Stimulated activated CD8-positive, alpha-beta memory T cell treated with anti-CD3 and anti-CD28 coated beads, Interleukin-7, amount 100 ng/mL, for 1 hour (primary cell): ENCODE measurements at places on chromosomes 2 and 18.

DNA sequence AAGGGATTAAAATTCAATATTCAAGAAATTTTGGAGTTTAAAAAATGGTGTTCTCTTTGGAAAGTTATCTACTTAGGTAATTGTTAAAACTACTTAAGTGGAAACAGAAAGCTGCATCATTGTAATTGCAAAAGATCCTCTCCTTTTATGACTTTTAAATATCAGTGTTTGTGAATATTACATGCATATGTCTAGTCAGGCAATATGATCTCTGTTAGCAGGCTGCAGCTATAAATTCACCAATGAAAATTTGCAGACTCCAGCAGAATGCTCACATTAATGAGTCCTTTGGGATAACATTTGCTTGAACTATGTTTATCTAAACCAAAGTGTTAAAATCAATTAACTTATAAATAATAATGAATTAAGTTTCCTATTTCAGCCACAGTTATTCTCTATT is 59.2 kb upstream of the CSRNP3 start:
- DNase-seq, result no peak

- no peak for DNase-seq
Observed at GRCh38 chr2:28610583-28611201, 114.8 kb downstream of the PLB1 start.

DNA sequence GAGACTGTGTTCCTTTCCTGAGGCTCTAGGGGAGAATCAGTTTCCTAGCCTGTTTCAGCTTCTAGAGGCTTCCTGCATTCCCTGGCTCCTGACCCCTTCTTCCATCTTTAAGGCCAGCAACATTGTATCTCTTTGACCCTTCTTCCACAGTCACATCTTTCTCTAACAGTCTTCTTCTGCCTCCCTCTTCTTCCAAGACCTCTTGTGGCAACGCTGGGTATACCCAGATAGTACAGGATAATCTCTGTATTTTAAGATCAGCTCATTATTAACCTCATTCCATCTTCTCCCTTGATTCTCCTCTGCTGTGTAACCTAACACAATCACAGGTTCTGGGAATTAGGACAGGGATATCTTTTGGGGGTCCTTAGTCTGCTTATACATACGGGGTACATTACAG is 8.9 kb upstream of the MYL12A start:
- DNase-seq, result no peak

DNA sequence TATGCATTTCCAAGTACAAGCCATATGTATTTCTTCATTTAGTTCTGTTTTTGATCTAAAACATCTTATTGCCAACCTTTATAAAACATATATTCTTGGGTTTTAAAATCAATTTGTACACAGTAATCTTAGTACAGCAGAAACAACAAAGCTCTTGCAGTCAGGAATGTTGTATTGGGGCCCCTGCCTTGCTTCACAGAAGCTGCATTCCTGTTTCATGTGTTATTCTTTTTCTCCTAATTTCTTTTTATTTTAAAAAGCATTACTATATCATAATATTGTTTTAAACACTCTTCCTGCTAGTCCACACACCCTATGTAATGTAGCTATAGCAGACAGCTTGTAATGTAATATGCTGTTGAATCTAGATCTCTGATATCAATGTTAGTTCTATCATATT is 24.0 kb downstream of the SERPINB7 start:
- DNase-seq, result no peak

- no peak for DNase-seq
Observed at GRCh38 chr2:200330351-200331060, 24.0 kb downstream of the SPATS2L start.

GRCh38 chr2:33598561-33599174 is 431 bp downstream of the FAM98A start:
- DNase-seq, result no peak

DNA sequence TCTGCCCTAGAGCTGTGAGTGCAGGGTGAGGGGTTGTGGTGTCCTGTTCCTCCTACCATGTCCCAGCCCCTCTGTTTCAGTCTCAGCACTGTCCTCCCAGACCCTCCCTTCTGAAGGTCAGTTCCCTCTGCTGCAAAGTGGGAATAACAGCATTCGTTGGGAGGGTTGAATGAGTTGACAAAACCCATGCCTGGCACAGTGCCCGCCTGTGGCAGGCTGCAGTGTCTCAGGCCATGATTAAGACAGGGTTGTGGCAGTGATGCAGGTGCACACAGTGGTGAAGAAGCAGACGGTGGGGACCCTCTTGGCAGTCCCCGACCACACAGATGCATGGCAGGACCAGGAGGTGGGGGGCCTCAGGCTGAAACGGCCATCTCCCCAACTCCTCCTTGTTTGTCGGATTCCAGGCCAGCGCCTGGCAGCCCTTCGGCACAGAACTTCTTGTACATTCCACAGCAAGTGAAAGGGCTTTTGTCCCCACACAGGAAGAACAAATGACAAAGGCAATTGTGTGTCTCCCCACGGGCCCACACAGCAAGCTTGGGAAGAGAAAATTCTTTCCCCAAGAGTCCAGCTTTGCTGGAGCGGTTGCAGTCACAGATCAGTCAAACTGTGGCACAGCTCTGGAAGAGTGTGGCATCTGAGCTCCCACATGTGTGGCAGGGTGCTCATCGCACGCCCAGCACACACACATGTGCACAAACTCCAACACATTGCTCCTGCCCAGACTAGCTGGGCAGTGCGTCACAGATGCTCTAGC is 92.0 kb upstream of the MSH2 start:
- no peak for DNase-seq

DNA sequence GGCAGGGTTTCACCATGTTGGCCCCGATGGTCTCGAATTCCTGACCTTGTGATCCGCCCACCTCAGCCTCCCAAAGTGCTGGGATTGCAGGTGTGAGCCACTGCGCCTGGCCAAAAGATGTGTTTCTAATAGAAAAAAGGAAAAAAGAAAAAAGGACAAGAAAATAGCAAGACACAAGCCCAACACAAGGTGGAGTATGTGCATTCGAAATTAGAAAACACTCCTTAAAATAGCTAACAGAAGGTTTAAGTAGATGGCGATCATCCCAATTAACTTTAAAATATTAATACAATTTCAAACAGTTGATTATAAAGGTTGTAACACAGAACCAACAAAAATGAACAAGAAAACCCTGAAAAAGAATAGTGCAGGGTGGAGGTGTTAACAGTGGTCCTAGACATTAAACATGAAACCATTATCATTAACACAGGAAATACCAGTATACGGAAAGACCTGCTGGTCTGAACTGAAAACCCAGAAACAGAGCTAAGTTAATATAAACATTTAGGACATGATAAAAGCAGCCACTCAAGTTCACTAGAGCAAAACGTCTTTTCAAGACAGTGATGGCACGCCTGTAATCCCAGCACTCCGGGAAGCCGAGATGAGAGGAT is 57.9 kb downstream of the HDLBP start:
- no peak for DNase-seq

GRCh38 chr2:202267495-202267894 is 1.9 kb downstream of the NOP58 start:
- DNase-seq, result no peak

- DNase-seq, result peak; percentile 36
Observed at GRCh38 chr2:73979021-73979420, 5.7 kb upstream of the TET3 start.

GRCh38 chr2:216754336-216754735 is 59.0 kb upstream of the IGFBP5 start:
- DNase-seq, result no peak

- no peak for DNase-seq
Observed at GRCh38 chr2:54940723-54941122, 109.5 kb downstream of the RTN4 start.

- no peak for DNase-seq
Observed at GRCh38 chr2:144519934-144520731, at the start of gene ZEB2. Gene ZEB2, minus strand, starts transcription at chr2:144520119. Its CDS starts 2,769 bp downstream, at chr2:144517350.

DNA sequence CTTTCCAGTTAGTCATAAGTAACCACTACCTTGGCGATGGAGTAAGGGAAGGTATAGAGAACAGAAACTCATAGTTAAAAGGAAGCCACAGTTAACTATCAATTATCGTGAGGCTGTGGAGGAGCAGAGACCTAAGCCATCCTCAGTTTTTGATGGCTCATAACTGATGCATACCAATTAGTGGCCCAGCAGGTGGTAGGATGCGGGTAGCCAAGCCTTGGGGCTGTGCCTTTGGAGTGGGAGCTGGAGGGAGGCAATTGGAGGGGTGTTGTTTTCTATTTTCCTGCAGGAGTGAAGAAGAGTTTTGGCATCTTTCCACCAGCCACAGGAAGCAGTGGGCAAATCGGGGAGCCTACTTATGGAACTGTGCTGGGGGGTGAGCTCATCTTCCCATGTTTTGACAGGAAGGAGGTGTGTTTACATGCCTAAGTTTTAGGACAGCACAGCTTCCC is 194.8 kb downstream of the TPGS2 start:
- DNase-seq, result no peak

DNA sequence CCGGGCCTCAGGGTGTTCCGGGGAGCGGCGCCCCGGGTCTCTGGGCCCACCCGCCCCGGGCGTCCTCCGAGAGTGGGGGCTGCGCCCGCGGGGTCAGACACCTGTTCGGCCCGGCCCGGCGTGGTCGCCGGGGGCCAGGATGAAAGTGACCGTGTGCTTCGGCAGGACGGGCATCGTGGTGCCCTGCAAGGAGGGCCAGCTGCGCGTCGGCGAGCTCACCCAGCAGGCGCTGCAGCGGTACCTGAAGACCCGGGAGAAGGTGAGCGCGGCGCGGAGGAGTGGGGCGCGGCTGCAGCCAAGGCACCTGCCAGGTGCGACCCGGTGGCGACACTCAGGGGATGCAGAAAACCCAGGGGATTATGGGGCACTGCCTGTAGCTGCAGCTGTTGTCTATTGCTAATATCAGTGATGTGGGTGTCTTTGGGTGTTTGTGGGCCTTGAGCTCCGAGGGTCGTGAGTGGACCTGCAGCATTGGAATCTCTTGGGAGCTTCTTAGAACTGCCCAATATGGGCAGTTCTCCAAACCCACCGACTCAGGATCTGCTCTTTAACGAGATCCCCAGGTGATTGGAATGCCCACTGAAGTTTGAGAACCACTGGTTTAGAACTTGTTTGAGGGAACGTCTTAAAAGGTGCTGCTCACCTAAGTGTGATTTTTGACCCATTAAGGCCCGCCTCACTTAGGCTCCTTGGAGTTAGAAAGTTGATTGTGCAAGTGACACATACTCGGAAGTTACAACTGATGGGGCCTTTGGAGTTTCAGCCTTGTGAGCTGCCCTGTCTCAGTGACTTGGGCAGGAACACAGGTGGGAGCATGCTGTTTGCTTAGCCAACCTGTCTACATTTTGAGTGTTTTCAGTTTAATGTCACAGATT is 823 bp downstream of the PARD3B start:
- DNase-seq, result no peak

DNA sequence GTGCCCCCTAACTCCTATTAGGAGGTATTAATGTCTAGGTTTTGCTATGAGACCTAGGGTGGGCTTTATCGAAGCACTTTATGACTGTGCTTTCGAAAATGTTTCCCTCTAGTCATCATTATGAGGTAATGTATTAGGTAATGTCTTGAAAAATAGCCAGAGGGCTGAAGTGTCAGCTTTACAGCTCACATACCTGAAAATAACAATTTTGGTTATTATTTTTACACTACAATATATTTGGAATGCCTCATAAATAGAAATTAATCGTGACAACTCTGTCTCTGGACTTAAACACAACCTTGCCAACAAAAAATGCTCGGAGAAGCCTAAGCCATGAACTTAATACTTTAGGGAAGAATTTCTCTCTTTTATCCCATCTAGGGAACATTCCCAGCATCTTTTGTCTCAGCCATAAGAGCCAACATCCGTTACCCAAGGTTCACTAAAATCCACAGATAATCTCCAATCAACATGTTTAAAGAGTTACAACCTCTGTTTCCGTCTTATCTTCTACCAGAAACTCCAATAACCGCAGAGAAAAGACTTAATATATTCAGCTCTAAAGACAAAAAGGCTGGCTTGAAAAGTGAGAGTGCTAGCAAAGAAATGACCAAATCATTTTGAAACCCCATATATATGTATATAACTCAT is 130.9 kb upstream of the RND3 start:
- DNase-seq, result no peak

GRCh38 chr2:203605302-203605701 is 70.2 kb upstream of the RAPH1 start:
- DNase-seq, result no peak

DNA sequence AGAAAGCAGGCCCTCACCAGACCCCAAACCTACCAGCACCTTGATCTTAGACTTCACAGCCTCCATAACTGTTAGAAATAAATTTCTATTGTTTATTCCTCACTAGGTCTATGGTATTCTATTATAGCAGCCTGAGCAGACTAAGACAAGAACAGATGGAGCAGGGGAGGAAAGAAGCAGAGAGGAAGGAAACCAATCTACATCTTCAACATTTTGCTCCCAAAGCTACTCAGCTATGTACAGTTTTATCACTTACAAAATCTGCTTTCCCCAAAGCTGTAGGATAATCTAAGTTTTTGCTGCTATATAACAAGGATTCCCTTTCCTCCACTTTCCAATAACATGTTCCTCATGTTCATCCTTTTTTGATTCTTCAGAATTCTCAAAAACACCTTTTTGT is 274.4 kb upstream of the CHAC2 start:
- no peak for DNase-seq

DNA sequence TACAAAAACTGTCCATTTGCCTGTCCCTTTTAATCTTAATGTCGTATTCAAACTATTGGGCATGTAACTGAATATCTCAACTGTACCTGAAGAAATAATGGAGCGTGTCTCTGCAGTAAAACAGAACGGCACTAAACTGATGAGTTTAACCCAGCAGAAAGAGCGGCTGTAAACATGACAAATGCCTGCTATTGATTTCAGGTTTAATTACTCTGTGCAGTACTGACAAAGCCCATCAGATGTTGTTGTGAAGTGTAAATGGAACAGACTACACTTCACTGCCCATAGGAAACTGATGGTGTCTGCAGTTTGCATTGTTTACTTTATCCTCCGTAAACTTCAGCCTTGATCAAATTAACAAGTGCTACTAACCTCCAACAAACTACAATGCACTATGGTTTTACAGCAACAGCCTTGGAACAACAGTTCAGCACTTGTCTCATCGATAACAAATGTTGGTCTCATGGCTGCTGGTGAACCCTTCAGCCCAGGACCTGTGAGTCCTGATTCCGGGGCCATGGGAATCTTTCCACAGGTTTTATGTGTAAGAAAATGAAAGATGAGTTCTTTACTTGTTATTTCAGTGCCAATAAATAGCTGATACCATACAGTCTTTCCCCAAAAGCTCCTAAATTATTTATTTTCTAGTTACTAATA is 316.5 kb downstream of the CCDC178 start:
- no peak for DNase-seq

DNA sequence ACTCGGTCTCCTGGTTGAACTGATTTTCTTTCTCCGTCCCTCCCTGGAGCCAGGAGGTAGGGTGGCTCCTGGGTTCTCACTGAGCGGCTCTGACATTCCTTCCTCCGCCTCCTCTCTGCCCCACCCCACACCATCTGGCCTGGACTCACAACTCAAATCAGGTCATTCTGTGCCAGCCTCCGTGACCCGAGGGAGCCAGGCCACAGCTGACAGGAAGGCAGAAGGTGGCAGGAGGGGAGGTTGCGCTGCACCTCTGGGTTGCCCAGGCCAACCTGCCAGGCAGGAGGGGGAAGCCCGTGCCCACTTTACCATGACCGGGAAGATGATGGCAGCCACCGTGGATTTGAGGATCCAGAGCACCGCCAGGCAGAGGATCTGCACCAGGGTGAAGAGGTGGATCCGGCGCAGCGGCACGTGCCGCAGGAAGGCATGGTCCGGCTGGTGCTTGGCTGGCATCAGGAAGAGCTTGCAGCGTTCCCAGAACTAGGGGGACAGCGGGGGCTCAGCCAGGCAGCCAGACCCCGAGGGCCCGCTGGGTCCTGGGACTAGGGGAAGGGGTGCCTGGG is 28.3 kb downstream of the MTHFD2 start:
- DNase-seq, result no peak
